NCI-H2107 (cell line): ENCODE measurements at places on chromosomes 2 and 18.

GRCh38 chr18:37328946-37329719 is 236.5 kb downstream of the CELF4 start:
- DNase-seq: no peak

GRCh38 chr2:12429779-12430406 is 286.8 kb upstream of the TRIB2 start:
- DNase-seq: no peak

- no peak for DNase-seq
Measured at GRCh38 chr2:21860907-21861306, 737.1 kb downstream of the TDRD15 start.

DNA sequence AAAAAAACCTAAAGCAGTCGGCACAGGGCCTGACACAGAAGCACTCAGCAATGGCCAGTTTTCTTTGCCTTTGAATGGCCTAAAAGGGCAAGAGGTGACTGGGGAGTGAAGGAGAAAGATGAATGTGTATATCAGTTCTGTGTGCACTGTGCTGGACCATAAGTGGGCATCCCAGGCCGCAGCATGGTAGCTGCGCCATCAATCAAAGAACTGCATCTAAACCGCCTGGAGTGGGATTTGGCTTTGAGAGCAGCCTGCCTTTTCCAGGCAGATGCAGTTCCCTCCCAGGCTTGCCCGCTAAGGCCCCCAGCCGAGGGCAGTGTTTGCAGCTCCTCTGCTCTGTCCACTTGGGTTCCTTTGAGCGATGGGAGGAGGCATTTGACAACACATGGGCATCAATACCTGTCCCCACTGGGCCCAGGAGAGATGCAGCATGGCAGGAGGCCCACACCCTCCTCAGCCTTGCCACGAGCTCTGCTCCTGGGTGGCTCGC is 144.1 kb downstream of the FAM210A start:
- DNase-seq: no peak

DNA sequence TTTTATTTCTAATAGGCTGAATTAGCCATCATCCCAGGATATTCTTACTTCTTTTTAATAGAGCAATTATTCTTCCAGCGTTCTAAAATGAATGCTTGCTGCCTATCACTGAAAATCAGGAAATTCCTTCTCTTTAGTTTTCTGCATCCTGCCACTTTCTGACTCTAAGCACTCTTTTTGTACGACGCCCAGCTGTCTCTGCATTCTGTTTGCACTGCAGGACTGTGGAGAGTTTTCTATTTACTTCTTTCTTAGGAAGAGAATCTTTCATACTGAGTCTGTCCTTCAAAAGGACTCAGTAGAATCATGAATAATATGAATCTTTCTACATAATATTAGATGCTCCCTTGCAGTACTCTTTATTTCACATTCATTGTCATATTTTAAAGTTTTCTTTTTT is 360.4 kb upstream of the DSEL start:
- no peak for DNase-seq
